Panc1 (cell line): ENCODE measurements at places on chromosomes 16 and 17. TPM values are rescaled to one million over a fixed set of nuclear protein-coding genes. Genes with fewer than 3 reads are reported as not detected.

The SSTR5 gene
- total RNA-seq, result 2.8 TPM

The SDK2 gene
- total RNA-seq, result 0.41 TPM

The CBFA2T3 gene
- total RNA-seq, result 13.7 TPM

GRCh38 chr16:85641776-85642176, 28.7 kb downstream of the GSE1 start:
- H3K27me3 ChIP-seq, result no peaks in the 10 kb centered on the region
- no peak overlapping the region for H3K4me3 ChIP-seq
- DNase-seq, result no peak
- H3K36me3 ChIP-seq, result no peaks in the 10 kb centered on the region; the same call in 1 of the 2 replicates

DNA sequence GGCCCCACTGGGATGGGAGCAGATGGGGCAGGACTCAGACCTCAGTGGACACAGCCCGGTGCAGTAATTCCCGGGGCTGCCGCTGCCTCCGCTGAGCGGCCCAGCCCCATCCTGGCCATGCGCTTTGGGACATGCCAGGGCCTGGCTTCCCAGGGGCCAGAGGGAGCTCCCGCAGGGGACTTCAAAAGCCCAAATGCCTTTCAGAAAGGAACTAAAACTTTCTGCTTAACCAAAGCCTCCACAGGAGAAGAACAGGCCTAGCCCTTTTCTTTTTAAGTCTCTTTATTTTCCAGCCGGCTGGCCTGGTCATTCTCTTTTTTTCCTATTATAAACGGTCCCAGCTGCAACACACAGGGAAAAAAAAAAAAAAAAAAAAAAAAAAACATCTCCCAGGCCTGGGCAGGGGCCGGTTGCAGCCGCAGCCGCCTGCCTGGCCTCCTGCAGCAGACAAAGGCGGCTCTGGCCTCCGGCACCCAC, 10.7 kb upstream of the ZNF423 start:
- no peak overlapping the region for H3K4me3 ChIP-seq
- no peaks in the 10 kb centered on the region for H3K36me3 ChIP-seq
- H3K4me1 ChIP-seq, result no peaks in the 10 kb centered on the region
- H3K27me3 ChIP-seq, result peaks cover 4% of the 10 kb centered on the region; the same call in 1 of the 2 replicates
